AG08396 (cell line): ENCODE measurements at places on chromosomes 7 and 10.

GRCh38 chr10:128263891-128264688, 137.9 kb upstream of the MKI67 start:
- DNase-seq: peak; percentile 49

- DNase-seq: no peak
These were observed 63.5 kb downstream of the GRK5 start for GRCh38 chr10:119270762-119271366.

- DNase-seq: no peak
These were observed 29.0 kb upstream of the KNDC1 start for GRCh38 chr10:133131053-133131452.

- DNase-seq: no peak
These were observed 71.8 kb upstream of the STEAP1B start for GRCh38 chr7:22571766-22572165.

GRCh38 chr7:44257618-44258422, 57.0 kb downstream of the YKT6 start:
- DNase-seq: peak; percentile 79

DNA sequence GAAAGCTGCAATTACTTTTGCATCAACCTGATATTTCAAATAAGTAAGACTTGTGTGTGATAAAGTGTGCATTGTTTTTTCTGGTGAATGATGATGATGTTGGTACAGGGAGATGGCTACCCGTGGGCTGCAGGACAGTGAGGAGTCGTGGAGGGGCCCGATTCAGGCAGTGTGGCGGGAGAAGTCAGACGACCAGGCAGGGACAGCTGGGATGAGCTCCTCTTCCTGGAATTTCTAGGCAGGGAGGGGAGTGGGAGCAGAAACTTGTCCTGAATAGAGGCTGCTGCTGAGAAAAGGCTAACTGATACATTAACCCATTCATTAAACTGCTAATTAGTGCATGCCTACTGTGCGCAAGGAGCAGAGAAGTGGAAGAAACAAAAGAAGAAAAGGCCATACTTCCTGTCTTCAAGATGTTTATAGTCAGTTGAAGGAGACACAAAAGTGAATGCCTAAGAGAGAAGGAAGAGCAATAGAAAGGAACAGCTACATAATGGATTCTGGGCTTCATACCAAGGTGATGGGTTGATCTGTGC, 9.3 kb upstream of the GATAD1 start:
- no peak for DNase-seq
